ENCODE measurements at places on chromosomes 5 and 9. TPM values are rescaled to one million over a fixed set of nuclear protein-coding genes. Genes with fewer than 3 reads are reported as not detected.

Gene LCN12
- 0.12 TPM for total RNA-seq

Gene ARAP3
- total RNA-seq = 4.8 TPM

Gene SCGB3A2
- total RNA-seq = not detected

Gene ZBTB26
- 5.5 TPM for total RNA-seq

Gene SUSD3
- total RNA-seq = 14.2 TPM

Gene LRRC19
- not detected for total RNA-seq

Gene XPA
- total RNA-seq = 6.1 TPM

Gene NR3C1
- 61.5 TPM for total RNA-seq

Gene TMOD1
- 0.87 TPM for total RNA-seq

Gene UBAP2
- 16.9 TPM for total RNA-seq

Gene SLC36A2
- not detected for total RNA-seq

Gene PCDHGA9
- 4.2 TPM for total RNA-seq

Gene NR2F1-AS1
- total RNA-seq = 20.1 TPM

Gene INSL6
- total RNA-seq = not detected

Gene ZNF354C
- 9.4 TPM for total RNA-seq

Gene SOWAHA
- total RNA-seq = not detected

Gene TNC
- 364 TPM for total RNA-seq

Gene PLEKHG4B
- under 0.01 TPM for total RNA-seq

All from uterine smooth muscle cell (primary cell).